ENCODE measurements at places on chromosomes 7 and 10.

DNA sequence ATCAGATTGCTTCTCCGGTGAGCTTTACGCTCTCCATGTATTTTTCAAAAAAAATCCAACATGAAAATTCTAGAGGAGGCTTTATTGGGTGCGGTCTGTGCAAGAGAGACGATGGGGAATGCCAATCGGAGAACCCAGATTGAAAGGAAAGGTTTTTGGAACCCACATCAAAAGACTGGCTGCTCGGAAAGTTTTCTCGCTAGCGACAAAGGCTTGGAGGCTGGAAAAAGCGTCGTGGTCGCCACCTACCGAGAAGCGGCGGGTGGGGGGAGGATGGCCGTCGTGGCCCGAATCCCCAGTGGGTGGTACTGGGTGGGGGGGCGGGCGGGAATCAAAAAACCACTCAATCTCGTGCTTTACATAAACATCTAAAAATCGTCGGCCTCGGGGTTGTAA, 1.1 kb upstream of the GTF2I start:
- no peak for DNase-seq

GRCh38 chr10:24115403-24115802, 93.5 kb upstream of the KIAA1217 start:
- no peak for DNase-seq

- DNase-seq: no peak
These were observed 94.9 kb downstream of the NKX6-2 start for GRCh38 chr10:132690821-132691610.

DNA sequence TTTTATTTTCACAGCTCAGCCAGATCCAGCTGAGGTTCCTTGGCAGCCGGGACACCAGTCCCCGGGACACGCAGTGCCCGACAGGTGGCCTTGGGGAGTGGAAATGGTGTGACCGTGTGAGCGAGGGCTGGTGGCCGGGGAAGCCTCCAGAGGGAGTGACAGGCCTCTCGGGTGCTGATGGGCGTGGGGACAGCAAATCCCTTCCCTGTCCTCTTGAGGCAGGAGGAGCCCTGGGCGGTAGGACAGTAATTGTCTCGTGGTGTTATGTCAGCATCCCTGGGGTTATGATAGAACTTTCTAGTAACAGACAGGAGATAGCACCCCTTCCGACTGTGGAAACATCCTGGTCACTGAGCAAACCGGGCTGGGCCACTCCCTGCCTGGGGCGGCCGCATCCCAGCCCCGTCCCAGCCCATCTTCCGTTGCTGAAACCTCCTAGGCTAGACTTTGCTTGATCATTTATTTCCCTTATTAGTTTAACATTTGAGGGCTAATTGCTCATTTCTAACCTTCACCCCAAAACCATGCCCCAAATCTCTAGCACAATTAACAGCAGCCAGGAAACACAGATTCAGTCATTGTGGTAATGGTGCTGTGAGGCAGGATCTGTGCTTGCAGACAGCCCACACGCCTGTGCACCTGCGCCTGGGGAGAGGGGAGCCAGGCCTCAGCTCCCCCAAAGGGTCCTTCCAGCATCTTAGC, 63.3 kb downstream of the ELFN1 start:
- no peak for DNase-seq

DNA sequence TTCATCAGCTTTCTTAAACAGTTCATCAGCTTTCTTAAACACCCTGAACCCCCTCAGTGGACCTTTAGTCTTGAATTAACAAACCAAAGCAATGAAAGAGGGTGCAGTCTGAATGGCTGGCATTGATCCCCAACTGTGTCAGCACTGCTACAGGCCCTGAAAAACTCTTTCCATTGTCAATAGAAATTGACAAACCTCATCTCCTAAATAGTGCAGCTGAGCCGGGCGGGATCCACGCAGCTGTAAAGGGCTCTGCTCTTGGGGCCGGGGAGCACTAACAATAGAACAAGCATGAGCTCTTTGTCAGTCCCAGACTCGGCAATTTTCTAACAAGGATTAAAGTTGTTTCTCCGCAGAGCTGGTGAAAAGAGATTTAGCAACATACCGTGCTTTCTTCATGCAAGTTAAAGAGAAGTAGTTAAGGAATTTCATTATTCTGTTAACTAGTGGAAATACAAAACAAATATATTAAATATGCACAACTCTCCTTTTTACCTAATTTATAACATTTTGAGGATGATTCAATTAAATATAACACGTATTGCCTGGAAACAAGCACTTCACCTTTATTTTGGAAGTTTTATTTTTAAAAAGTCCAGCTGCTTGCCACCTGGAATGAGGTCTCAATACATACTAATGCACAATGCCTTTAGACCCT, 24.7 kb upstream of the FEZF1 start:
- no peak for DNase-seq

- no peak for DNase-seq
These were observed 987.7 kb downstream of the TYW1 start for GRCh38 chr7:67984326-67984725.

DNA sequence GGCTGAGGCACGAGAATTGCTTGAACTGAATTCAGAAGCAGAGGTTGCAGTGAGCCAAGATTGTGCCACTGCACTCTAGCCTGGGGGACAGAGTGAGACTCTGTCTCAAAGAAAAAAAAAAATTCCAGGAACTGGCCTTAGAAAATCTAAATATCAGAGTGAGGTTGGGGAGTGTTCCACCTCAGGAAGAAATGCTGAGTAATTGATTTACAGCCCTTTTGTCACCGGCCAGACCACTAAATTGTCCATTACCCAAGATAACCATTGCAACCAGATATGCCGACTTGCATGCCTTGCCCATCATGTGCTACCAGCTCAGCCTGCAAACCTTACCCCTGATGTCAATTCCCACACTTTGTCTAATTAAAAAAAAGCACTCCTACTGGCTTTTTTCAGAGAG, 42.4 kb downstream of the CRCP start:
- DNase-seq: no peak

DNA sequence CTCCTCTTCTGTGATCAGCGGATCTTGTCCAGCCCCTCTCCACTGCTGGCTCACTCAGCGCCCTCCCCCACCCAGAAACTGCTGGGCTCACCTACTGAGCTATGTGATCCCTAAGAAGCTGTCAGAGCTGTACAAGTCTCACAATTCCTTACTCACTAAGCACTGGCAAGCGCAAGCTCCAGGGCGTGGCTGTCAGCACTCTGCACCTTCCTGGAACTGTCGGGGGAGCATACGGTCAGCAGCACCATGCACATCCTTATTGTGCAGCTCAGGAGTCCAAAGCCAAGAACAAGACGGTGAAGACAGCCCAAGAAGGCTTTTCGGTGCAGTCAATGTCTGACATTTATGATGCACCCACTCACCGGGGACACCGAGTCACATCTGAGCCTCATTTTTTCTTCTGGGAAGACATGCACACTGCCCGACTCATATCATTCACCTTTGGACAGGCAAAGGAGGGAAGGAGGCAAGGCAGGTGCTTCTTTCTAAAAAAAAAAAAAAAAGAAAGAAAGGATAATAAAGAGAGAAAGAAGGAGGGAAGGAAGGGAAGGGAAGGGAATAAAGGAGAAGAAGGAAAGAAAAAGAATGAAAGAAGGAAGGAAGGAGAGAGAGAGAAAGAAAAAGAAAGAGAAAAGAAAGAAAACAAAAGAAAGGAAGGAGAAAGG, 56.3 kb downstream of the ASB13 start:
- no peak for DNase-seq

- DNase-seq: no peak
These were observed 1.4 kb downstream of the KIN start for GRCh38 chr10:7786430-7786829.

DNA sequence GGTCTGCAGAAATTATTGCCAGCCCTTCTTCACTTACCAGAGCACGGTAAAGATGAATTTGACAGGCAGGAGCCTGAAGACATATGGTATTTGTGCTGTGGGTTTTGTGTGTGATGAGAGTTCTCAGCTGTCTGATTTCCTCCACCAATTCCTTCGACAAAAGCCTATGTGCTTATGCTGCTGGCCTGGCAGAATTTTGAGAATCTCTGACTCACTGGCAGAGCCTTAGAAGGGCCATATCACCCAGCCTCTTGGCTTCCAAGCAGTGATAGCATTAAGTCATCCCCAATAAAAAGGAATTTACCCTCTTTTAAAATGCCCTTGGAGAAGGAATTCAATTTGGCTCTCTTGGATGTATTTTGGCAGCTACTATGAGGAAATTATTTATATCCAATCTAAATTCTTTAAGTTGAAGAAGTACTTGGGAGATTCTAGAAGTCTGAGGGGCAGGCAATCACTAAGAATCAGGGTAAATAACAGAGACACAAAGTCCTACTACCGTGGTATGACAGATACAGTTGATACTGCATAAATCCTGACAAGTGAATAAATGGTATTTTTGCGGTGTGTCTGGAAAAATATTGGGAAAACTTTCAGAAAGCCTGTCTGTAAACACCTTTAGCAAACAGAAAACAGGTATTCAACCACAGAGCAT, 68.6 kb upstream of the EFCAB10 start:
- no peak for DNase-seq

DNA sequence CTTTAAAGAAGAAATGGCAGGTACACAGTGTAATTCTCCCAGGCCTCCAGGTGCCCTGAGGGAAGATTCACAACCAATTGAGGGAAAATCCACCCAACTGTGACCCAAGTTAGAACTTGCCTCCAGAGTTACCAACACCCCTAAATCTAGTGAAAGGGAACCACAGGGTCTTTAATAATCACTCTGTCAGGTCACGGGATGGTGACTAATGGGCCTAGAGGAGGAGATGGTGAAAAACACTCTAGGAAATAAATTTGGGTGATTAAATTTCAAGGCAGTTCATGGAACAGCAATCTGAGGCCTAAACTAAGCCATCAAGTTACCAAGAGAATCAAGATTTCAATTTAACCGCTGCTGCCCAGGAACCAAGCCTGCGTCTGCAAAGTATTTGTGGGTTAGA, 26.7 kb upstream of the SLF2 start:
- no peak for DNase-seq

DNA sequence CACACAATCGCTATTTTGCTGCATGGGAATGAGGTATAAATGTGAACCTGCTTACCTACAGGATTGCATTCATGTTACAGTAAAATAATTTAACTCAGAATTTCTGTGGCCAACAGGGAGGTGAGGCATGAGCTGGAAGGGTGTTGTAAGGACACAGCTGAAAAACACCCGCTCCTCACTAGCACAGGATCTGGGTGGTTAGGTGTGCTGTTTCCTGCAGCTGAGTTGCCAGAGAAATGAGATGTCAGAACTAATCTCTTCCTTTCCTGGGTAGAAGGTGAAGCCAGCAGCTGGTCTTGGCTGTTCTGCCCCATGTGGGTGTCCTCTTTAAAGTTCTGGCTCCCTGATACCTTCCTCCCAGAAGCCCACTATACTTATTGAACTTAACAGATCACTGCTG, 39.0 kb upstream of the ZNF438 start:
- DNase-seq: no peak

- no peak for DNase-seq
These were observed 59.9 kb upstream of the ECHDC3 start for GRCh38 chr10:11682267-11682683.

DNA sequence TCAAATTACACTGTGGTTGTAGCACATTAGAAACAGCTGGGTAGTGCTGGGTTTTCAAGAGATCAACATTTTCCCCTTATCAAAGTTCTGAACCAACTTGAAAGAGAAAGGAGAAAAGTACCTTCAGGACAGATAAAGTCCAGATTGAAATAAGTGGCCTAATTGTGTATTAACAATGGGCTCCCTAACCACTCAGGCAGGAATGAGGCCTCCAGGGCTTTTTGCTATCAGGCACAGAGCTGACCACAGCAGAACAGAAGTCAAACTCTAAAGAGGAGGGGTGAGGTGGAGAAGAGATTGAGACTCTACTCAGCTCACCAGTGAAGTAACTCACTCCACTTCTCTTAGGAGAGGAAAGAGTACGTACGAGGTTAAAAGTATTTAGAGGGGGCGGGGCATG, 394.1 kb upstream of the PHF14 start:
- DNase-seq: no peak
